ENCODE measurements at places on chromosomes 7 and 10. TPM values are rescaled to one million over a fixed set of nuclear protein-coding genes. Genes with fewer than 3 reads are reported as not detected.

VAX1 gene
- total RNA-seq = not detected

INSIG1 gene
- total RNA-seq = 24.6 TPM

RAPGEF5 gene
- total RNA-seq = 67.8 TPM

LIPJ gene
- total RNA-seq = not detected

CALCR gene
- 5.3 TPM for total RNA-seq

EIF4H gene
- 240 TPM for total RNA-seq

FXYD4 gene
- total RNA-seq = 109 TPM

ZC3HAV1L gene
- 16.1 TPM for total RNA-seq

LDB3 gene
- total RNA-seq = 7.7 TPM

SMKR1 gene
- 0.63 TPM for total RNA-seq

LBX1 gene
- not detected for total RNA-seq

GPC2 gene
- total RNA-seq = 1.8 TPM

IFIT1 gene
- total RNA-seq = 16.9 TPM

PFKP gene
- 139 TPM for total RNA-seq

OR9A2 gene
- not detected for total RNA-seq

ODAD2 gene
- total RNA-seq = 0.44 TPM

ASZ1 gene
- not detected for total RNA-seq

EVX1 gene
- total RNA-seq = not detected

NUTM2E gene
- 0.16 TPM for total RNA-seq

IGFBP1 gene
- total RNA-seq = not detected

AOC1 gene
- 170 TPM for total RNA-seq

CADPS2 gene
- 33.0 TPM for total RNA-seq

SEMA3E gene
- 1.1 TPM for total RNA-seq

CHRM2 gene
- total RNA-seq = not detected

CD36 gene
- total RNA-seq = 10.0 TPM

WNT8B gene
- not detected for total RNA-seq

CLDN4 gene
- total RNA-seq = 342 TPM

BLVRA gene
- total RNA-seq = 69.6 TPM

ARMC3 gene
- total RNA-seq = 5.5 TPM

LIPF gene
- total RNA-seq = not detected

UBE2D1 gene
- 15.4 TPM for total RNA-seq

IGF2BP3 gene
- total RNA-seq = 0.85 TPM

INHBA gene
- 5.9 TPM for total RNA-seq

GRB10 gene
- 57.8 TPM for total RNA-seq

FAM25A gene
- total RNA-seq = not detected

FAM237B gene
- not detected for total RNA-seq

CELF2 gene
- 39.2 TPM for total RNA-seq

TCAF2 gene
- total RNA-seq = 4.2 TPM

TPK1 gene
- 15.5 TPM for total RNA-seq

MMD2 gene
- total RNA-seq = not detected

GIMAP6 gene
- 48.7 TPM for total RNA-seq

PODXL gene
- total RNA-seq = 114 TPM

ZNF862 gene
- 29.1 TPM for total RNA-seq

ADGRA1 gene
- 0.91 TPM for total RNA-seq

EIF5AL1 gene
- 0.54 TPM for total RNA-seq

SLC26A3 gene
- total RNA-seq = 0.25 TPM

SYT15 gene
- total RNA-seq = 12.7 TPM

PRSS37 gene
- not detected for total RNA-seq

MYL7 gene
- not detected for total RNA-seq

CLDN3 gene
- total RNA-seq = 180 TPM

GIMAP2 gene
- total RNA-seq = 19.5 TPM

CBLL1 gene
- total RNA-seq = 22.4 TPM

RNF148 gene
- 2.2 TPM for total RNA-seq

GJC3 gene
- total RNA-seq = not detected

PVRIG gene
- total RNA-seq = 3.2 TPM

GHRHR gene
- not detected for total RNA-seq

TACC2 gene
- total RNA-seq = 81.0 TPM
